ENCODE measurements at places on chromosomes 2 and 18. TPM values are rescaled to one million over a fixed set of nuclear protein-coding genes. Genes with fewer than 3 reads are reported as not detected.

OLA1 gene
- 137 TPM for total RNA-seq

LIPG gene
- 0.27 TPM for total RNA-seq

PROKR1 gene
- total RNA-seq = not detected

DYNAP gene
- not detected for total RNA-seq

SPHKAP gene
- not detected for total RNA-seq

LAMA1 gene
- total RNA-seq = not detected

MREG gene
- total RNA-seq = 10.9 TPM

TNS1 gene
- total RNA-seq = 1.8 TPM

RTKN gene
- 1.2 TPM for total RNA-seq

GALNT13 gene
- total RNA-seq = 0.60 TPM

TSGA10 gene
- 8.6 TPM for total RNA-seq

COL4A4 gene
- total RNA-seq = not detected

CNTNAP5 gene
- not detected for total RNA-seq

C2orf78 gene
- total RNA-seq = not detected

RFTN2 gene
- not detected for total RNA-seq

KCNK3 gene
- total RNA-seq = not detected

FEV gene
- not detected for total RNA-seq

GNAL gene
- 0.11 TPM for total RNA-seq

KHK gene
- 9.5 TPM for total RNA-seq

NT5C1B gene
- total RNA-seq = not detected

MAPRE3 gene
- 1.7 TPM for total RNA-seq

HSBP1L1 gene
- total RNA-seq = 5.1 TPM

PFN4 gene
- total RNA-seq = not detected

CACNB4 gene
- 0.34 TPM for total RNA-seq

GPR75 gene
- total RNA-seq = 1.2 TPM

CEBPZ gene
- total RNA-seq = 69.2 TPM

RUFY4 gene
- 0.88 TPM for total RNA-seq

IL36G gene
- total RNA-seq = not detected

ASAP2 gene
- not detected for total RNA-seq

MBD2 gene
- 102 TPM for total RNA-seq

MOCOS gene
- total RNA-seq = 0.13 TPM
